NCI-H1436 (cell line): ENCODE measurements at places on chromosomes 2 and 18.

GRCh38 chr2:69538249-69538648, 101.0 kb upstream of the NFU1 start:
- no peak for DNase-seq

- no peak for DNase-seq
These were observed 29.0 kb downstream of the TRABD2A start for GRCh38 chr2:84851876-84852275.

- DNase-seq, result no peak
These were observed 2082.4 kb upstream of the PIK3C3 start for GRCh38 chr18:39872651-39873050.

- no peak for DNase-seq
These were observed 57.1 kb downstream of the ZFP36L2 start for GRCh38 chr2:43169099-43169945.

GRCh38 chr2:225740086-225740485, 340.6 kb downstream of the NYAP2 start:
- no peak for DNase-seq

- DNase-seq, result no peak
These were observed 6.7 kb downstream of the PPP1R7 start for GRCh38 chr2:241156971-241157441.

GRCh38 chr2:28357948-28358667, 34.5 kb upstream of the FOSL2 start:
- no peak for DNase-seq

DNA sequence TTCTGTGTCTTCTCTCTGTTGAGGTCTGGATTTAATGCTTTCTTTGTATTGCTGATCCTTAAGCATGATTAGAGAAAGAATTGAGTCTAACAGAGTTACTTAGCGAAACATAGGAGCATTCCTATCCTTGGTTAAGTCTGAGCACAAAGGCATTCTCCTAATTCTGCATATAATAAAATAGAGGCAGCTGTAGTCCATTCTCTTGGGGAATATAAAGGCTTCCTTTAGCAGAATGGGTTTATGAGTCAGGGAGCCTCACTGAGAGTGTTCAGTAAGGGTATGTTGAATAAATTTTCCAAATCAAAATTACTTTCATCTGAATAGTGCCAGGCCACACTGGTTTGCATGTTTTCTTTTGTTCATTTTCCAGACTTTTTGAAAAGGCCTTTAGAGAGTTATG, 101.5 kb downstream of the GALNT1 start:
- no peak for DNase-seq

- no peak for DNase-seq
These were observed 64.7 kb upstream of the HAAO start for GRCh38 chr2:42856891-42857632.

GRCh38 chr2:144448389-144449027, 71.4 kb downstream of the ZEB2 start:
- no peak for DNase-seq

GRCh38 chr2:68431316-68431972, 35.6 kb downstream of the FBXO48 start:
- DNase-seq, result no peak

DNA sequence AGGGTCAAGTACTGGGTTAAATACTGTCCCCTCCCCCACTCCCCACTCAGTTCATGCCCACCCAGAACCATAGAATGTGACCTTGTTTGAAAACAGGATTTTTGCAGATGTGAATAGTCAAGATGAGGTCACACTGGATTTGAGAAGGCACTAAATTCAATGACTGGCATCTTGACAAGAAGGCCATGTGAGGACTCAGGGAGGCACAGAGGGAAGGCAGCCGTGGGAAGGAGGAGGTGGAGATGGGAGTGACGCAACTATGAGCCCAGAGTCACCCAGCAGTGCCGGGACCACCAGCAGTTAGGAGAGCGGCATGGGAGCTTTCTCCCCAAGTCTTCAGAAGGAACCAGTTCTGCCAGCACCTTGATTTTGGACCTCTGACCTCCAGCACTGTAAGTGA, 257.3 kb downstream of the BCL2 start:
- no peak for DNase-seq

- no peak for DNase-seq
These were observed 110.6 kb upstream of the SIX2 start for GRCh38 chr2:45119855-45120254.

GRCh38 chr2:172216477-172216876, 113.8 kb upstream of the DLX2 start:
- DNase-seq, result no peak

DNA sequence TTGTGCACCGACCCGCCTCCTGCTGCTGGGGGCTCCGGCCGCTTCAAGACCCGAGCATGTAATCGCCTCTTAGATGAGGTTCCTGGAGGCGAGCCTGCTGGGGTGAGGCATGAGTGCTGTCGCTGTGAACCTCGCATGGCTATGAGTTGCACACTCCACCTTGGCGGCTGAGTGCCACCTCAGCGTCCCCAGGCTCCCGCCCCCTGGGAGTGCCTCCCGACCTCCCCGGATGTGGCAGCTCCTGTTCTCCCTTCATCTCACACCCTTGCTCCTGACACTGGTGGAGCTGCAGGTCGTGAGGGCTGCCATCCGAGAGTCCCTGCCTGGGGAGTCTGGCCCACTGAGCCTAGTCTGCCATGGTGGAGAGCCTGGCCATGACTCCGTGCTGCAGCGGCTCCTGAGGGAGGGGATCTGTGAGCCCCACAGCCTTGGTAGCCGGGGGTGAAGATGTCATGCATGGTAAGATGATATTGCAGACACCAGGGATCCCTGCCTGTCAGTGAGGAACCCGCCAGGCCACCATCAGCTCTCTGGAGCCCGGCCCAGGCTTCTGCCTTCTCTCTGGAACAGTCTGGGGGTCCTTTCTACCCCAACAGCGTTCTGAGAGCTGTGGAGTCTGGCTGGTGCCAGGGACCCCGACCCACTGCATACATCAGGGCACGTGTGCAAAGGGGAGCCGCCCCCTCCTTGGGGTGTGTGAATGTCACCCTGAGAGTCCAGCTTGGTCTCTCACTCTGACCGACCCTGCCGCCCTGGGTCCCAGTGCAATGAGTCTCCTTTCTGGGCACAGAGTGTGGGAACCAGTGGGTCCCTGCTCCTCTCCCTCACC, 61.6 kb upstream of the HS6ST1 start:
- DNase-seq, result no peak

- DNase-seq, result no peak
These were observed 34.1 kb downstream of the RAPH1 start for GRCh38 chr2:203500951-203501350.

- DNase-seq, result no peak
These were observed 353.1 kb downstream of the ARHGAP15 start for GRCh38 chr2:143482316-143482715.
